ENCODE measurements at places on chromosomes 2 and 18.

DNA sequence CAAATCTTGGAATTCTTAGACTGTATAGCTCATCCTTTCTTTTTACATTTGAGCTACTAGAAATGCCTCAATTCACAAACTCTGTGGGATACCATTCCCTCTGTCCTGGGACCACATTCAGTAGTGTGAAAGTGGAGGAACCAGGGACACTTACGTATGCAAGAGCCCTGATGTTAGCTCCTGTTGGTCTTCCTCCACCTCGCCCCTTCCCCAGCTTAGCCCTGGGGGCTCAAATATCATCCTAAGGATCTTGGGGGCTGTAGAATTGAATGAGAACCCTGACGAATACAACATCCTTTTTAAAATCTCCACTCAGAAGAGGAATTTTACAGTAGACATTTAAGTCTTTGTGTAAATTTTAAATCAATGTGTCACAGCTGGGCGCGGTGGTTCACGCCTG, 65.2 kb upstream of the RAPH1 start:
- no peak for DNase-seq

DNA sequence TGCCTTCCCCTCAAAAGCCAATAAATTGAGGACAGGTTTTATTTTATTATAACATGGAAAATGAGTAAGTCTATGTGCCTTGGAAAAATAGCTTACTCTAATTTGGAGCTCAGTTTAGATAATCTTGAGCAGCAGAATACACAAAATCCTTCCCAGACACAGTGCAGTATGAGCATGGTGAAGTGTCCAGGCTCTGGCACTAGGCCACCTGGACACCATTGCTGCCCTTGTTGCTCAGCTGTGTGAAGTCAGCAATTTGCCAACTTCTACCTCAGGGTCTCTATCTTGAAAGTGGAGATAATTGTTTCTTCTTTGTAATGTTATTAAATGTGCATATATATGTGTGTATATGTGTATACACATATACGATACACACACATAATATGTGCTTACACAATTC, 104.9 kb upstream of the CAVIN2 start:
- DNase-seq, result no peak

GRCh38 chr2:215161301-215161829, 22.9 kb upstream of the ABCA12 start:
- no peak for DNase-seq

- DNase-seq, result no peak
Observed at GRCh38 chr2:204183608-204184007, 247.0 kb downstream of the ICOS start.

DNA sequence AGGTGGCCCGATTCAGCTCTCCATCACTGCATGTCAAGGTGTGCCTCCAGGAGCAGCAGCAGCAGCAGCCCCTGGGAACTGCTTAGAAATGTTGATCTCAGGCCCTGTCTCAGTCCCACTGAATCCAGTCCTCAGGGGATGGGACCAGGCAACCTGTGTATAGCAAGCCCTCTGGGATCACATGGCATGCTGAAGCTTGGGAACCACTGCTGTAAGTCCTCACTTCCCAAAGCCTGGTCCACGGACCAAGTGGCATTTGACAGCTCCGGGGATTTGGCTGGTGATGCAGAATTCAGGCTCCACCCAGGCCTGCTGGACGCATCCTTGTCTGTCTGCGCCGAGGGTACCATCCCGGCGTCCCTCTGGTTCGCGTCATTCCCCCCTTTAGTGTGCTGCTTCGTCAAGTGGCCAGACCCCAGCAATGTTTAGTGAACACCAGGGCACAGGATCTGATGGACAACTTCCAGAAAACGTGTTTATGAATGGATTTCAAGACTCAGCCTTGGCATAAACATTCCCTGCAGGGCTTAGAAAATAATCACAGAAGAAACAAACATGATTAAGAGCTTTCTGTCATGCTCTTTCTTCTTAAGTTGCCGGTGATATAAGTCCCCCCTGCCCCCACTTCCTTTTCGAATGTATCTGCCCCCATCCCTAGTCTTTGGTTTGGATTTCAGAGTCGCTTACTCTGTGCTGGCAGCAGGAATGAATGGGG, 234.0 kb downstream of the GBX2 start:
- DNase-seq, result no peak

DNA sequence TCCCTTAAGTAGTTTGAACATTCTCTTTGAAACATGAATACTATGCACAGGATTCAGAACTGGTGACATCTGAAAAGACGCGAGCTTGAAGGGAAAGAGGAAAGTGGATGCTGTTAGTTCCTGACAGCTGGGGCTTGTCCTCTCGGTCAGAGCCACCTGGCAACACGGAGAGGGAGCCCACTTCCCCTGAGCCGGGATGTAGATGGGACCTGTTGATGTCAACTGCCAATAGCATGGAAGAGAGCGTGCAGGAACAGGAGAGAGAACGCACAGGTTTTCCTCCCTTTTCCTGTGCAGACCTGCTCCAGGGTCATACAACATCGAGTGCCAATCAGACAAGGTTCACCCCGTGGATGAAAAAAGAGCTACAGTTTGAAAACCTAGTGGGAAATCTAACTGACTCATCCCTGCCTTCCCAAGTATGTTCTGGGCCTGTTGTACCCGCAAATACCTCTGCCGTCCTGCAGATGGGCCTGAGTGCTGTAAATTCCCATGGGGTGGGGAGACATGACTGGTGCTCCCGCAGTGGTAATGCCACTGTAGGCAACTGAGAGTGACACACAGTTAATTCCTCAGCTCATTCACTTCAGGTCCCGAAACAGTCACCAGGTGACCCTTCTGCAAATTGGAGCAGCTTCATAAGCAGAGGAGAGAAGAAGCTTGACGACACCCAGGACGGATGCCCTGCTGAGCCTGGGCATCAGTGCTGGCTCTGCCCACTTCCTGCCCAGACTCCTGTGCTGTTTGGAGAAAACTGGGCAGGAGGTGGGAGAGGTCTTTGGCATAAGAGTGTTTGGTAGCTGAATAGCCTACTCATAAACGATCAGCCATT, 13.9 kb upstream of the MBP start:
- DNase-seq, result no peak

- no peak for DNase-seq
Observed at GRCh38 chr2:95060446-95061118, 35.1 kb downstream of the MAL start.

Data from hematopoietic multipotent progenitor cell treated with erythropoietin and hydrocortisone succinate and interleukin-3 and kit ligand, for 4 days (in vitro differentiated cells).